NCI-H524 treated with DMSO at 0.1 percent for 48 hours (cell line): ENCODE measurements at places on chromosomes 12 and 14.

DNA sequence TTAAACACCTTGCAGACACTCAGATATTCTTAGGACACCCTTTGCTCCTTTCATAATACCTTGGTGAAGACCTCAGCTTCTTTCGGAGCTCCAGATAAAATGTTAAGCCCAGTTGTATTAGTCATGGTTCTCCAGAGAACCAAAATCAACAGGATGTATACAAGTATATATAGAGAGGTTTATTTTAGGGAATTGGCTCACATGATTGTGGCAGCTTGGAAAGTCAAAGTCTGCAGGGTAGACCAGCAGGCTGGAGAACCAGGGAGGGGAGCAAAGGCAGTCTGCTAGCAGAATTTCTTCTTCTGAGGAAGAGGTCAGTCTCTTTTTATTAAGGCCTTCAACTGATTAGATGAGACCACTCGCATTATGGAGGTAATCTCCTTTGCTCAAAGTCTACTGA is 6.9 kb upstream of the IGF1 start:
- no peak for DNase-seq

DNA sequence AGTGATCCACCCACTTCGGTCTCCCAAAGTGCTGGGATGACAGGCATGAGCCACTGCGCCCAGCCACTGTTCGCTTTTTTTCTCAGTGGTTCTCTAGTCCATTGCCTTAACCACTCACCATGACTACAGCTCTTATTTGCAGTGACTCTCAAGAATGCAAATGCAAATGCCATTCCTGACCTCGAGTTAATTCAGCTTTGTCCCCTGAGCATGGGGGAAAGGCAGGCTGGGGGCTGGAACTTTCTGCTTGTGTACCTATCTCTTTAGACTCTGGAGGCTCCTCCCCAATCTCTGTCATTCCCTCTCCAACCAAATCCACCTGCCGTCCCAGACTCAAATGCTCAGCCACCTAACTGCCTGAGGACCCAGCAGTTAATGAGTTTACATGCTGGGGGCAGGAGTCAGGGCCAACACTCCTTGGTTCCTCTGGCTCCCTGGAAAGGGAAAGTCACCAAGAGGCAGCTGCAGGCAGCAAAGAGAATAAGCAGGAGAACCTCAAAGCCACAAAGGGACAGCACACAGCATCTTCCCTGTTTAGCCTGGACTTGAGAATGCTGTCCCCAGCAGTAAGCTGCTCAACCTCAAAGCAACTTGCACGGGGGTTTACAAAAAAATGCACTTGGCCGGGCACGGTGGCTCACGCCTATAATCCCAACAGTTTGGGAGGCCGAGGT is 5.3 kb upstream of the HNF1A start:
- DNase-seq = no peak

GRCh38 chr12:46518729-46519128 is 146.2 kb upstream of the SLC38A2 start:
- DNase-seq = no peak

DNA sequence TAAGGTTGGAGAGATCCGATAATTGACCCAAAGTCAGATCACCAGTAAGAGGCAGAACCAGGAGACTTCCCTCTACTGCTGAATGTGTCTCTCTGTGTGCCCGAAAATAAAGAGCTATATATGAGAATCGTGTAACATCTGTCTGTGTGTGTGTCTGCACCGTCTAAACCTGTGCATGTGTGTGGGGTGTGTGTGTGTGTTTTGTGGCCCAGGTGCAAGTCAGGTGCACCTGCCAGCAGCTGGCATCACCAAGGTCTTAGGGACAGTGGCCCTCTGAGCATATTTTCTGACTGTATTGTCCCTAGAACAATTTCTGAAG is 24.7 kb upstream of the KRT78 start:
- no peak for DNase-seq

GRCh38 chr12:79997096-79997791 is 62.3 kb upstream of the PPP1R12A start:
- DNase-seq = no peak

- no peak for DNase-seq
These were observed 220.3 kb upstream of the ARID2 start for GRCh38 chr12:45509187-45509586.

DNA sequence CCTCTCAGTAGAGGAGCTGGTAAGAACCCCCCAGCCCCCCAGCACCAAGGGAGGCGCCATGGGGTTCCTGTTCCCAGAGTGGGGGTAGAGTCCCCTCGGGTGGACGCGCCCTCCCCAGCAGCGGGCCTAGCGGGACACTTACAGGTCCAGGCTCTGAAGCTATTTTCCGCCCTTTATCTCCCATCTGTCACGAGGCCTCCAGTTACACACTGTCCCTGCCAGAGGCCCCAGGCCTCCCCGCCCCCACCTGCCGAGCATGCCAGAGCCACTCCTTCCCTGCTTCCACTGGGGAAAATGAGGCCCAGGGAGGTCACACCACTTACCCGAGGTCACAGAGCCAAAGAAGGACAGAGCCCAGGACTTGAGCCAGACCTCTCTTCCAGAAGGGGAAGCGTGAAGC is 3.1 kb downstream of the C14orf180 start:
- no peak for DNase-seq

- no peak for DNase-seq
These were observed 32.0 kb downstream of the ITGA7 start for GRCh38 chr12:55675666-55676065.
